ENCODE measurements at places on chromosomes 6 and 20.

DNA sequence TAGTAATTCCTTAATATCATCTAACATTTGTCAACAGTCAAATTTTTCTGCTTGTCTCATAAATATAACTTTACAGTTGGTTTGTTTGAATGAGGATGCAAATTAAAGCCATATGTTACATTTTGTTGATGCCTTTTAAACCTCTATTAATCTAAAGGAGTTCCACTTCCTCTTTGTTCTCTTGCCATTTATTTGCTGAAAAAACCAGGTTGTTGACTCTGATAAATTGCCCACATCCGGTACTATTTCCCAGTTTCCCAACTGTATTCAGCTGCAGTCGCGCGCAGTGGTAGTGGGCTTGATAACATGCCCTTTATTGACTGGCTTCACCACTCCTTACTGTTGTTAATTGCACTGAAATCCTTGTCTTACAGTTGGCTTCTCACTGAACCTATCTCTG, 32.8 kb upstream of the SIRPB2 start:
- DNase-seq: no peak

GRCh38 chr6:167670938-167671338, 155.8 kb upstream of the AFDN start:
- no peak for DNase-seq

GRCh38 chr6:68655028-68655427, 19.9 kb downstream of the ADGRB3 start:
- DNase-seq: no peak

GRCh38 chr6:13457577-13457976, 29.8 kb downstream of the GFOD1 start:
- DNase-seq: no peak

- no peak for DNase-seq
These were observed 5.7 kb downstream of the NRSN1 start for GRCh38 chr6:24131751-24132150.

- DNase-seq: no peak
These were observed 135.5 kb upstream of the NUP153 start for GRCh38 chr6:17842014-17842776.

All from fibroblast of skin of left quadriceps (primary cell).